ENCODE measurements at places on chromosomes 12 and 14.

DNA sequence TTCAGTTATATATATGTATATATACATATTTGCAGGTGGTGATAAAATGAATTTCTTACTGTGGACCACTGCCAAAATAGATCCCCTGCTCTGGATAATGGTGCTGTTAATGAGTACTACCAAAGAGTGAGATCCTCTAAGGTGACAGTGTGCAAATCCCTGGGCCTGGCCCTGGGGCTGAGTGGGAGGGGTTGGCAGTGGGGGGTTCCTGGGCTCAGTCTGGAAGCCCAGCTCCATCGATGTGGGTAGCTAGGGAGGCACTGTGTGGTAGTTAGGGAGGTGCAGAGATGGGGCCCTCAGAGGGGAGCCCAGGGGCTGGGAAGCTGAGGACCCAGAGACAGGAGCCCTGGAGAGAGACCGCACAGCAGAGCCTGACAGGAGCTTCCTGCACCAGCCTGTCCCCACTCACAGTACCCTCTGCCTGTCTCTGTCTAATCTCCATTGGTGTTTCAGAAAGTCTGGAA lies 9.1 kb downstream of the KRT8 start:
- no peak for DNase-seq

DNA sequence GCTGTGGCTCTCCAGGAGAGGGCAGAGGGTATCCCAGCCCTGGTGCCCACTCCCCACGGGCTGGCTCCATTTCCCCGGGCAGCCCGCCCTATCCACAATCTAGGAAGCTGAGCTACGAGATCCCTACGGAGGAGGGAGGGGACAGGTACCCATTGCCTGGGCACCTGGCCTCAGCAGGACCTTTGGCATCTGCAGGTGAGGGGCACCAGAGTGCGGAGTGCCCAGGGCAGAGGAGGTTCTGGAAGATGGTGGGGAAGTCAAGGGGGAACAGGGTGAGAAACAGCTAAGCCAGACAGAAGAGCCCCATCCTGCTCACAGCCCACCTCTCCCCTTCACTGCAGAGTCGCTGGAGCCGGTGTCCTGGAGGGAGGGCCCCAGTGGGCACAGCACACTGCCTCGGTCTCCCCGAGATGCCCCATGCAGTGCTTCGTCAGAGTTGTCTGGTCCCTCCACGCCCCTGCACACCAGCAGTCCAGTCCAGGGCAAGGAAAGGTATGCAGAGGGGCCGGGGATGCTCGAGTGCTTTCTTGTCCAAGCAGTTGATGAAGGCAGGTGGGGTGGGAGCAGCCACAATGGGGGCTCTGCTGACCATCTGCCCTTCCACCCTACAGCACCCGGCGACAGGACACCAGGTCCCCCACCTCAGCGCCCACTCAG lies 10.3 kb downstream of the TNS2 start:
- no peak for DNase-seq

- no peak for DNase-seq
Observed at GRCh38 chr12:132508491-132508740, 18.5 kb downstream of the FBRSL1 start.

- DNase-seq, result no peak
Observed at GRCh38 chr12:26614011-26614616, 218.9 kb downstream of the ITPR2 start.

DNA sequence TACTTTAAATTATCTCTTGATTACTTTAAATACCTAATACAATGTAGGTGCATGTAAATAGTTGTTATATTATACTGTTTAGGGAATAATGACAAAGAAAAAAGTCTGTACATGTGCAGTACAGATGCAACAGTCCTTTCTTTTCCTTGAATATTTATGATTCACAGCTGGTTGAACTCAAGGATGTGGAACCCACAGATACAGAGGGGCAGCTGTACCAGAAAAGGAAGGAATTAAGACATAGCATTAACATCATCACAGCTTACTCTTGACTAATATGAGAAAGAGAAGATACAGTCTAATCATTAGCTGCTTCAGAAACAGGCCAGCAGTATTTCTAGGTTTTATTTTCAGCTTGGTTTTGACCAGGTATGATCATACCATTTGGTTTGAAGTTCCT lies 34.7 kb upstream of the AP4S1 start:
- no peak for DNase-seq

DNA sequence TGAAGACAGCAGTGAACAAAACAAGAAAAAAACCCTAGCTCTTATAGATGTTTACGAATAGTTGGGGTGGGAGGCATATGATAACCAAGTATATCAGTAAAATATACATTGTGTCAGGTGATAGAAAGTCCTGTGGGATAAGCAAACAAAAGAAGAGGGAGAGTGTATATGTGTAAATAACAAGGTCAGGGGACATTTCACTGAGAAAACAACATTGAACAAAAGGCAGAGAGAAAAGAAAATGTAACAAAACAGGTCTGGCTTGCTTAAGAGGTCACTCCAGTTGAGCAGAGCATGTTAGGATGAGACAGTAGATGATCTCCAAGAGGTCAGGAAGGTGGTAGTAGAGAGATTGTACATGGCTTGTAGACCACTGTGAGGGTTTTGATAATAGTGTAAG lies 304.1 kb downstream of the ACSS3 start:
- no peak for DNase-seq

- no peak for DNase-seq
Observed at GRCh38 chr12:103583008-103583407, 4.1 kb upstream of the STAB2 start.

GRCh38 chr12:111868676-111869588 lies 26.9 kb downstream of the MAPKAPK5 start:
- no peak for DNase-seq

- DNase-seq, result no peak
Observed at GRCh38 chr14:75125617-75126016, 1.2 kb downstream of the NEK9 start.

DNA sequence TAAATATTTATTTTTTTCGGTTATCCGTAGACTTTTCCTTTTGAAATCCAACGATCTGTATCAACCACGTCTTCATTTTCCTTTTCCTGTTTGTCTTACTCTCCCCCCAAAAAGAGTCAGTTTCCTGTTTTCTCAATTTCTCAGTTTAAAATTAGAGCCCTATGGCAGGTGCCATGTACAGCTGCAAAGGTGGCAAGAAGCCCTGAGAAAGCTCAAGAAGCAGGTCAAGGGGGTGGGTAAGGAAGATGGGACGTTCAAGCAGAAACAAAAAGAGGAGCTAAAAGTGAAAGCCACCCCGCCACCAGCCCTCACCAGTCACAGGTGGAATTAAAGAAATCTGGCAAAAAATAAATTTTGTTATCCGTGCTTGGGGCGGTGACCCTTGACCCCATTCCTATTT lies 26.7 kb downstream of the SLC35E3 start:
- DNase-seq, result no peak

GRCh38 chr14:31159682-31160296 lies 47.8 kb downstream of the HECTD1 start:
- DNase-seq, result no peak

- no peak for DNase-seq
Observed at GRCh38 chr12:126389220-126389841, 1324.1 kb downstream of the AACS start.

- no peak for DNase-seq
Observed at GRCh38 chr14:85483652-85484051, 46.3 kb upstream of the FLRT2 start.

- no peak for DNase-seq
Observed at GRCh38 chr14:36346052-36346451, 25.6 kb upstream of the MBIP start.

DNA sequence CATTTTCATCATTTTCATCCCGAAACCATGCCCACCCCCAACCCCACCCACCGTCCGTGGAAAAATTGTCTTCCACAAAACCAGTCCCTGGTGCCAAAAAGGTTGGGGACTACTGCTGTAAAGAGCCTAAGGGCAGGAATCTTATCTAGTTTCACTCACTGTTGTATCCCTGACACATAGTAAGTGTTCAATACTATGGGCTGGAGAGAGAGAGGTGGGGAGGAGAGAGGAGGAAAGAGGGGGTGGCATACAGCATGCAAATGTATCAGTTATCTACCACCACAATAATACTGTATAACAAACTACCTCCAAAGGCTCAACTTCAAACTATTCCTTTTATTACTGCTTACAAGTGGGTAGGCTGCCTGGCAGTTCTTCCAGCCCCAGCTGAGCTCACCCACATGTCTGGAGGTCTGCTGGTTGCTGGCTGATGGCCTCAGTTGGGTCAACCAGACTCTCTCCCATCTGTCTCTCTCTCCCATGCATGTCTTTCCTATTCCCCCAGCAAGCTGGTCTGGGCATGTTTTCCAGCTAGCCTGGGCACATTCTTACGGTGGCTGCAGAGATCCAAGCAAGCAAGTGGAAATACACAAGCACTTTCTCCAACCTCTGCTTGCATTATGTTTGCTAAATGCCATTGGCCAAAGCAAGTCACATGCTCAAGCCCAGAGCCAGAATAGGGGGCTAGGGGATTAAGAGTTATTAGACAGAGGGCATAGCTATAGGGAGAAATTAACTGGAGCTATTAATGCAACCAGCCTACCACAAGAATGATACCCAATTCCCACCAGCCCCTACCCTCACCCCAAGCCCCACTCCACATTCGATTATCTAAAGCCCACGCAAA lies 31.6 kb upstream of the FICD start:
- no peak for DNase-seq

- no peak for DNase-seq
Observed at GRCh38 chr12:14510574-14510973, 57.1 kb downstream of the PLBD1 start.

DNA sequence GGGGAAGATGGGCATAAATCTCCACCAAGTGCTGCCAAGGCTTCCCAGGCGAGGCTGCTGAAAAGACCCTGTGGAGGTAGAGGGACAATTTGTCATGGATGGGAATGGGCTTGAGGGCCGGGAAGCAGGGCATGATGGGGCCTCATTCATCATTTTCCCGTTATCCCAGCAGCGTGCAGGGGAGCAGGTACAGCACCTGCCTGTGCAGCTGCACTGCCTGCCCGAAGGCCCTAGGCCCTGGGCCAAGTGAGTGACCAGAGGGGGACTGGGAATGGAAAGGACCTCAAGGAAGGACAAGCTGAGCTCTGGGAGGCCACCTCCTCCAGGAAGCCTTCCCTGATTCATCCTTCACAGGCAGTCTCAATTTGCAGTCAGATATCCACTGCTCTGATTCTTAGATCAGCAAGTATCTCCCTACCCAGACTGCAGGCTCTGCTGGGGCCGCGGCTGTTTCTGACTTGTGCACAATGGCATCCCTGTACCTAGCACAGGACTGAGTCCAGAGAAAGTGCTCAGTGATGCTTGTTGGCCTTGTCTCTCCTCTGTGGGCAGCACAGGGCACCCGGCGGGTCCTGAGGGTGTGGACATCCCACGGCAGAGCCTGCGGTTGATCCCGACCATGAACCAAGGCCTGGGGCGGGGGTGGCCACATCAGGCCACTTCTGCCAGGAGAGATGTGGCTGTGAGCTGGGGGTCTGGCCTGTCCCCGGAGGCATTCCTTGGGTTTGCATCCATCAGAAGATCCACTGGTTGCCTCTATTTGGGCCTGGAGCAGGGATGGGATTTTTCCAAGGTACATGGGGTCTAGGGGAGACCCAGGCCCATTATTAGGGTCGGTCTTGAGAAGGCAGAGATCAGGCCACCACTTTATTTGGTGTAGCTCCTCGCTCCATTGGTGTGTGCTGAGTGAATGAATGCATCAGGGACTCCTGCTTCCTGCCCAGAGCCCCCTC lies 167.3 kb upstream of the RTL1 start:
- DNase-seq, result no peak

- no peak for DNase-seq
Observed at GRCh38 chr14:28321475-28322244, 444.9 kb upstream of the FOXG1 start.

- DNase-seq, result no peak
Observed at GRCh38 chr12:95529693-95530225, 21.5 kb downstream of the USP44 start.

DNA sequence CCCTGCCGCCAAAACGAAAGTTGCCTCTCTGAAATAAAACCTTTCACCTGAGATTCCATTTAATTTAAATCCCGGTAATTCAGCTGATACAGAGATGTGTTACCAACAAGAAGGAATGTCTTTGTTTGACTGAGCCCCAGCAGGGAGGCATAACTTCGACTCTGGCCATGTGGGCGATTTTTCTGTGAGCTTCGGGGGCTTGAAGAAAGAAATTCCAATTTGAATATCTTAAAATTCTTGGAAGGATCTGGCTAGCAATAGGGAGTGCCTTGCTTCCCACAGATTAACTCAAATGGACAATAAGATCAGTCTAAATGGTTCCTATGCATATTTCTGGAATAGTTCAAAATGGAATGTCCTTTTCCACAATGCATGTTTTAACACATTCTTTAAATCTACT lies 252.5 kb upstream of the TMPO start:
- no peak for DNase-seq

DNA sequence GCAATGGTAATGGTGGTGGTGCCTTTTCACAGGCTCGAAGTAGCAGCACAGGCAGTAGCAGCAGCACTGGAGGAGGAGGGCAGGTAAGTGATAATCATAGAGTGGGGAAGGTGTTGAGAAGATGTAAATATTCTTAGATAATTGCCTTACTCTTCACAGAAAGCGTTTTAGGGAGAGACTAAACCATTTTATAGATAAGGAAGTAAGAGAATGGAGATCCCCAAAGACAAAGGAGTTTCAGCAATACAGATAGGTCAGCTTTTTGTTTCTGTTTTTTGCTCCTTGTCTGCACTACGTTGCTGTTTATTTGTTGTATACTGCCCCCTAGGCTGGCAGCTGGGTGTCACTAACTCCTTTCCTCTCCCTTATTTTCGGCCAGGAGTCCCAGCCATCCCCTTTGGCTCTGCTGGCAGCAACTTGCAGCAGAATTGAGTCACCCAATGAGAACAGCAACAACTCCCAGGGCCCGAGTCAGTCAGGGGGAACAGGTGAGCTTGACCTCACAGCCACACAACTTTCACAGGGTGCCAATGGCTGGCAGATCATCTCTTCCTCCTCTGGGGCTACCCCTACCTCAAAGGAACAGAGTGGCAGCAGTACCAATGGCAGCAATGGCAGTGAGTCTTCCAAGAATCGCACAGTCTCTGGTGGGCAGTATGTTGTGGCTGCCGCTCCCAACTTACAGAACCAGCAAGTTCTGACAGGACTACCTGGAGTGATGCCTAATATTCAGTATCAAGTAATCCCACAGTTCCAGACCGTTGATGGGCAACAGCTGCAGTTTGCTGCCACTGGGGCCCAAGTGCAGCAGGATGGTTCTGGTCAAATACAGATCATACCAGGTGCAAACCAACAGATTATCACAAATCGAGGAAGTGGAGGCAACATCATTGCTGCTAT lies 2.0 kb downstream of the SP1 start:
- DNase-seq, result peak; percentile 37
